Activated CD4-positive, alpha-beta T cell treated with anti-CD3 and anti-CD28 coated beads, Interleukin-2, amount 10 ng/mL, durations not matched to agents 7 days and 5 days (primary cell): ENCODE measurements at places on chromosomes 13 and 19. TPM values are rescaled to one million over a fixed set of nuclear protein-coding genes. Genes with fewer than 3 reads are reported as not detected.

DNA sequence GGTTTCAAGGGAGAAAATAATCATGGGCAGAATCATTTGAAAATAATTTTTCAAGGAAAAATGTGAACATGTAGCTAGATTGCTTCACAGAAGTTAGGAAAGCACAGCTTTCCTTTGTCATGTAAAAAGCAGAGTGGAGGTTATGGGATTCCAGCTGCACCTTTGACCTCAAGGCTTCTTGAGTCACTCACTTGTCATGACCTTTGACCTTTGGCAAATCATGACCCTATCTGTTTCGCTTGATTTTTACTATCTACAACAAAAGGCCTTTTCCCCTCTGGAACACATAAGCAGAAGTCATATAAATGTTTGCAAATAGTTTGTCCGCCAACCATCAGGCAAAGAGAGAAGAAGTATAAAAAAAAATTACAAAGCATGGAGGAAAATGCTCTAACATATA, 210.7 kb upstream of the MIR17HG start:
- H3K36me3 ChIP-seq: no peaks in the 10 kb centered on the region
- no peaks in the 10 kb centered on the region for H3K4me1 ChIP-seq
- no peak overlapping the region for H3K4me3 ChIP-seq
- H3K27ac ChIP-seq: no peak overlapping the region
- peaks cover 3% of the 10 kb centered on the region for H3K27me3 ChIP-seq

DNA sequence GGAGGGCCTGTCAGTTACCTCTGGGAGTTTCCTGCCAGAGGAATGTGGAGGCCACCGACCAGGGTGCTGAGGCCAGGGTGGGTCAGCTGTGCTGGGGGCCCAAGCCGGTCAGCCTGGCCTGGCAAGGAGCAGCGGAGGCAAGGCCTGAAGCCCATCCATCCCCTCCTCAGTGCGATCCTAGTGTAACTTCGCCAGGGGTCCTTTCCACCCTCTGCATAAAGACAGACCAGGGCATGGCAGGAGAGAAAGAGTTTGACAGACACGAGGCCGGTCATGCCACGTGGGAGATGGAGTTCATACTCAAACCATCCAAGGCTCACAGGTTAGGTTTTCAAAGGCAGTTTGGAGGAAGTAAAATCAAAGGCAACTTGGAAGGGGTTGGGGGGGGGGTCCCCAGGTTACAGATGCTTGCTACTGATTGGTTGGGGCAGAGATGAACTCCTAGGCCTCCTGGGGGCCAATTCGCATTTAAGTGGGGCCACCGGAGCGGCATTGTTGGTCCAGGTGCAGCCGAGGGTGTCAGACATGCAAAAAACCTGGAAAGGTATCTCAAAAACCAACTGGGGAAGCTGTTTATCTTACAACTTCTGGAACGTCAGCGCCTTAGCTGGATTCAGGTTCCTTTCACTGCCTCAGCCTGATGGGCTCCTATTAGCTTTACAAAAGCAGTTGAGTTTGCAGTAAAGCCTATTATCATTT, 36.8 kb upstream of the DPRX start:
- no peaks in the 10 kb centered on the region for H3K4me1 ChIP-seq
- H3K27me3 ChIP-seq: no peaks in the 10 kb centered on the region
- DNase-seq: no peak
- no peaks in the 10 kb centered on the region for H3K36me3 ChIP-seq
- H3K27ac ChIP-seq: no peak overlapping the region

DNA sequence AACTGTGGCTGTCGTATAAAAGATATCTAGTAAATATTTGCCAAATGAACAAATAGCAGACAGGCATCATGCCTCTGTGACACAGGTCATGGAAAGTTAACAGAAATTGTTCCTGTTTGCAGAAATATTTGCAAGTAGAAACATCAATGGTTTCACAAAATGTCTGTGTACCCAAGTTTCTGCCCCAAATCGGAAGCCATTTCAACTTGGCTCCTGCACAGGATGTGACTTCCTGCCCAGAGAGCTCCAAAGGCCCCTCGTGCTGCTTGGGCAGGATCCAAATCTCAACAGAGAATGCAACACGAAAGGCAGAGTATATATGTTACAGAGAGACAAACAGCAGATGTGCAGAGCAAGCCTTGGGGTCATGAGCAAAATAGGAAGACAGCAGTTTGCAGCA, 95.5 kb upstream of the SERP2 start:
- H3K36me3 ChIP-seq: peaks cover 25% of the 10 kb centered on the region
- H3K27ac ChIP-seq: peak overlapping the region; percentile 76
- DNase-seq: peak; percentile 16
- peaks cover 35% of the 10 kb centered on the region for H3K4me1 ChIP-seq
- no peaks in the 10 kb centered on the region for H3K27me3 ChIP-seq

GRCh38 chr19:6292006-6292405, 12.2 kb upstream of the MLLT1 start:
- no peak for DNase-seq
- no peaks in the 10 kb centered on the region for H3K4me1 ChIP-seq
- H3K27me3 ChIP-seq: peaks cover 2% of the 10 kb centered on the region
- H3K27ac ChIP-seq: no peak overlapping the region
- H3K4me3 ChIP-seq: no peak overlapping the region

DNA sequence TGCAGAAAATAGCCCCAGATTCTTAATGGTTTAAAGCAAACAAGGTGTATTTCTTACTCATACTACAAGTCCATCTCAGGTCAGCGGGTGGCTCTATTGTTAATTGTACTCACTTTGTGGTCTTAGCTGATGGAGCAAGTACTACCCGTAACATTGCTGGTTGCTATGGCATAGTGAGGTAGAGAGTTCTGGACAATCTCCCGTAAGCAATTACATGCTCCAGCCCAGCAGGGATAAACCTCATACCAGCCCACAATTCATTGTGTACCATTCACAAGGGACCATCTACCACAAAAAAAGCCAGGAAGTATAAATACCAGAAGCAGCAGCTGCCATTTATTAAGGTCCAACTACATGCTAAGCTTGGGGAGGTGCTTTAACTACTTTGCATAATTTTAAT, 167.1 kb downstream of the PCDH9 start:
- no peaks in the 10 kb centered on the region for H3K4me1 ChIP-seq
- H3K36me3 ChIP-seq: no peaks in the 10 kb centered on the region
- no peaks in the 10 kb centered on the region for H3K27me3 ChIP-seq
- H3K4me3 ChIP-seq: no peak overlapping the region

TMPRSS9 gene
- total RNA-seq: not detected

KLK13 gene
- not detected for total RNA-seq

CBARP gene
- not detected for total RNA-seq
